ENCODE measurements at places on chromosomes 6 and 20.

DNA sequence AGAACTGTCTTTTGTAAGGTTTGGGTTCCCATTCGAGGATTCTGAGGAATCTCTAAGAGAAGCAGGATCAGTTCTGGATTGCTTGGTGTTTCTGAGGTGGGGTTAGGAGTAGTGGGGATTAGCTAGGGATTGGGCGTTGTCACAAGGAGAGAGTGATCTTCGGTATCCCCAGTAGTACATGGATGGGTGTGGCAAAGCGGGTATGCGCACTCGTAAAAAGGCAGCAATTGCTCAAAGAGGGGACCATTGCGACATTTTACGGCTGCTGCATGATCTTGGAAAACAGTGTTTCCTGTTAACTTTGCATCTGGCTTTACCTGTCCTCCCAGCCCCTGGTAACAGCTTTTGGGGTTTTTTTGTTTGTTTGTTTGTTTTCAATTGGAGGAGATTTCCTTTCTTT, 9.7 kb upstream of the ZSCAN9 start:
- DNase-seq = peak; percentile 56

GRCh38 chr6:118529756-118530155, 18.3 kb upstream of the PLN start:
- no peak for DNase-seq

- no peak for DNase-seq
Observed at GRCh38 chr6:20850686-20851416, 316.6 kb downstream of the CDKAL1 start.

GRCh38 chr20:58393299-58393698, 4.3 kb downstream of the VAPB start:
- DNase-seq = peak; percentile 57

DNA sequence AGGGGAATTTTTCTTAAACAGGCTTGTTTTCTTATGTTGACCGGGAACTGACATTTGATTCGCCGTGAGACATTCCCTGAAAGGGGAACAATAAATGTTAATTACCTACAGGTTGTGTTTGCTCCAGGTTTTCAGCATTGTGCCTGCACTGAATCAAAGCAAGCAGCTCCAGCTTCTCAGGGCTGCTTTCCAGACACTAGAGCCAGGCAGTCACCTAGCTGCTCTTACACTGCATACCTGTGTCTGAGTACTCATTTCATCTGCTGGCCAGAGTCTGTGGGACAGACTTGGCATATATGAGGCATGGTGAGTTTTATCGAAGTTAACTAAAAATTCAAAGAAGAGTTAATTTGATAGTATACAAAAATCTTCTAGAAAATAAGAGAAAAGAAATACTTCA, 951.8 kb upstream of the MAP3K7 start:
- DNase-seq = no peak

- no peak for DNase-seq
Observed at GRCh38 chr6:1103945-1104623, 207.8 kb upstream of the FOXQ1 start.

GRCh38 chr6:46736906-46737305, 1.7 kb upstream of the PLA2G7 start:
- DNase-seq = no peak

DNA sequence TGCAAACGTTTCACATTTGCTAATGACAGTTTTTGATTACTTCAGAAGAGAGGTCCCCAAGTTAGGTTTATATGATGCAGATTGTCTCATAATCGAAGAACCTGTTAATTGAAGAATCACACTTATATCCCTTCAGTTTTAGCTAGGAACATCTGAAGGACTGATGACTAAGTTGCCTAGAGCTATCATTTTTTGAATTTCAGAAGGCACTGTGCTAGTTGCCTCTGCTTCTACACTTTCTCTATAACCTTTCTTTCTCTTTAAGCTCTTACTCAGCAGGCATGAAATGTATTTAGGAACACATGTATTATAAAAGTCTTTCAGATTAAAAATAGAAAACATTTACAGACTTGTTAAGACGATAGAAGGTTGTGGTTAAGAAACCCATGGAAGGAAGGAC, 14.4 kb upstream of the GJE1 start:
- DNase-seq = no peak

- DNase-seq = peak; percentile 27
Observed at GRCh38 chr20:5991623-5992441, 41.4 kb downstream of the MCM8 start.

GRCh38 chr20:38997622-38998021, 35.5 kb downstream of the DHX35 start:
- DNase-seq = no peak

DNA sequence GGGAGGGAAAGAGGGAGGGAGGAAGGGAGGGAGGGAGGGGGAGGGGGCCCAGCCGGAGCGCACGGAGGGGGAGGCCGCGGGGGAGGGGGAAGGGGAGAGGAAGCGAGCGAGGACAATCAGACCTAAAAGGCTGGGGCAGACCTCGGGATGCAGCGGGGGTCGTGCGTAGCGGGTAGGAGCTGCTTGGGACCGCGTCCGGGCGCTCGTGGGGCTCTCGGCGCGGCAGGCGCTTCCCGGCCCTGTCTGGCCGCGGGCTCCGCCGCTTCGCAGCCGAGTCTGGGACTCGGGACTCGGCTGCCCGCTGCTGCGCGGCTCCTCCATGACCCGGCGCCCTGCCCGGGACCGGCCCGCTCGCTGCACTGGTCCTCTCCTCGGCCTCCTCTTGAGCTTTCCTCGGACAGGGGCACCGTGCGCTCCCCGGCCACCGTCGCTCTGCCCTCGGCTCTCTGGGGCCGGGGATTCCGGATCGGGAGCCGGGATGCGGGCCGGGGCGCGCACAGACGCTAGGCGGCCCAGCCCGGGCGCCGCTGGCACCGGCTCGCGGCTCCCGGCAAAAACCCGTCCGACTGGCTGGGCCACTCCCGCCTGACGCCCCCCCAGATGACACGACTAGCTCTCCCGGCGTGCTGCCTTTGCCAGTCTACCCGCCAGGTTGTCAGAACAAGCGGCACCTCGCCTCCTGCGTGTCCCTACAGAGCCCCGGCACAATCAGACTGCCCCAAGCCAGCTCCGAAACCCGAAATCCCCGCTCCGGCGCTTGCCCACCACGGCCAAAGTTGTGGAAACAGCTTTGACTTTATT, 2.2 kb downstream of the TFAP2A start:
- no peak for DNase-seq

GRCh38 chr20:17505636-17506517, 25.3 kb downstream of the BFSP1 start:
- DNase-seq = peak; percentile 70

GRCh38 chr20:20435453-20435852, 67.5 kb downstream of the INSM1 start:
- no peak for DNase-seq

GRCh38 chr6:155026022-155026705, 31.0 kb downstream of the TIAM2 start:
- peak; percentile 97 for DNase-seq

Data from fibroblast of mammary gland (primary cell).